HS-27A (cell line): ENCODE measurements at places on chromosomes 16 and 17.

- no peak for DNase-seq
These were observed 8.9 kb upstream of the MYL4 start for GRCh38 chr17:47200325-47200664.

DNA sequence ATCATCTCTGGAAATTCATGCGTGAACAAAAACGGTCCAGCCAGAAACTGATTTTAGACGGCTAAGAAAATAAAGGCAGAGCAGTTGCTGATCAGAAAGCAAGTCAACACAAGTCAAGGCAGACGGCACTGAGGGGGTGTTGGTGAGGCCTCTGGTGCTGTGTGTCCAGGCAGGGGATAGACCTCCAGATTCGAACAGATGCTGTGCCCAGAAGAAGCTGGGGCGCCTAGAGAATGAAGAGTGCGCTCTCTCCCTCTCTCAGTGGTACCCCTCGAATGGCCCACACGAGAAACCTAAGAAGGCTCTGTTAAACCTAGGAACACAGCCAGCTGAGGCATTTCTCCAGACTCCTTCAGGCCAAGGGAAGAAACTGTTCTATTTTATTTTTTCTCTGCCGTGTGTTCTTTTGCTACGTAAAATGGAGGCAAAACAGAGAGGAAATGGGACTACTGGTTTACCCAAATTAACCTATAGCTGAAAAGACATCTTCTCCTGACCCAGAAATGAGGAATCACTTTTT, 178.3 kb downstream of the PMP22 start:
- DNase-seq, result no peak

DNA sequence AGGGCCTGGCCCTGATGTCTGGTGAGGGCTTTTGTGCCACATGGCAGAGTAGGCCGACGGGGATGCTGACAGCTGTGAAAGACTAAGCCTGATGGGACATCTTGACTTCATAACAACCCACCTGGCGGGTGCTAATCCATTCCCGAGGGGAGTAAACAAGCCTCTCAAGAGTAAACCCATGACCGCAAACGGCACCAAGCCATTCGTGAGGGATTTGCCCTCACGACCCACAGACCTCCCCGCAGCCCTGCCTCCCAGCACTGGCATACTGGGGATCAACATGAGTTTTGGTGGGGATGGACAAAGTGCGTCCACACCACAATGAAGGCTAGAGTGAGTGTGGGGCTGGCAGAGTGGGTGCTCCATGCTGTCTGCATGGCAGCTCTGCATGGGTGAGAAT, 11.7 kb downstream of the RNF213 start:
- no peak for DNase-seq

DNA sequence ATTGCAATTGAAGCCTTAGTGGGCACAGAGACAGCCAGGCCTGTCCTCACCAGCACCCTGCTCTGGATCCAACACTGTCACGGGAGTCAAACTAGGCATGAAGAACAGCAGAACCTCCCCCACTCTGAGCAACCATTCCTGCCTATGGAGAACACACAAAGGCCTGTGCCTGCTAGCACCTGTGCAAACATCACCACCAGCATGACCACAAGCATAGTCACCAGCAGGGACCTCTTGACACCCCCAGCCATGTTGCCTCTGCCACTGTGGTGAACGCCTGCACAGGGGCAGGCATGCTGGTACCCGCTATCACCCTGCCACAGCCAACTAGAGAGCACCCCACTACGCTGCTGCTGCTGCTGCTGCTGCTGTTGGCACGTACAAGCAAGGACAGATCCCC, 51.7 kb downstream of the CMC2 start:
- no peak for DNase-seq

- no peak for DNase-seq
These were observed 3.0 kb upstream of the NUP93 start for GRCh38 chr16:56726926-56727325.

DNA sequence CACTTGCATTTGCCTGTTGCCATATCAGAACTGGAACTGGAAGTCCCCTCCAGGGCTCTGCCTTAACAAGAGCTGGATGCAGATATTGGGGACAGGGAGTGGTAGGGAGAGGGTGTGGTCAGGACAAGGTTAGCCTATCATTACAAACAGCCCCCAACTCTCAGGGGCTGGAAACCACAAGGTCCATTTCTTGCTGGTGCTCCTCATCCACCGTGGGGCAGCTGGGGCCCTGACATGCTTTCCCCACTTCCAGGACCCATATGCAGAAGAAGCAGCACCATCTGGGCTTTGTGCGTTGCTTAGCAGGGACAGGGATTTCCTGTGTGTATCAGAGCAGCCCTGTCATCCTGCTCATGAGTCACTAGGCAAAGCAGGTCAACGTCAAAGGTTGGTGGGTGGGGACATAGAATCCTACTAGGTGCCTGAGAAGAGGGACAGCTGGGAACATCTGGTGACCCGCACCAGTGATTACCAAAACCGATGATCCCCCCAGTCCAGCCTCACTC, 26.9 kb downstream of the RGS9 start:
- DNase-seq, result no peak

GRCh38 chr16:78115659-78116058, 16.2 kb downstream of the WWOX start:
- DNase-seq, result no peak

- DNase-seq, result no peak
These were observed 13.4 kb upstream of the TMEM170A start for GRCh38 chr16:75477680-75478473.

- DNase-seq, result no peak
These were observed 23.4 kb downstream of the NME2 start for GRCh38 chr17:51189628-51190027.

DNA sequence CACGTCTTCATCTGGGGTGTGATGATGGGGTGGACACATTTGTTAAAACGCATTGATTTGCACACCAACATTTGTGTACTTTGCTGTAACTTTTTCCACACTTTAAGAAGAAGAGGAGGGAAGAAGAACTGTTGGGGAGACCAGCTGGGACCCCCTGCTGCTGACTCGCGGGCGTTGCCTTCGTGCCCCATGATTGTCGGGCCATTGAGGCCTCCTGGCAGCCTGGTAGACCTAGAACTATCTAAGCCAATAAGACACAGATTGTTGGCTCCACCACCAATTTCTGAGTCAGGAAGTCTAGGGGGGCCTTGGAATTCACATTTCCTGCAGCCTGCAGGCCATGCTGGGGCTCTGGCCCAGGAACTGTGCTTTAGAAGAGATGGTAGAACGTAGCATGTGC, 105.5 kb downstream of the TNFRSF13B start:
- DNase-seq, result no peak

GRCh38 chr17:65545705-65546523, 15.5 kb downstream of the AXIN2 start:
- no peak for DNase-seq

- DNase-seq, result no peak
These were observed 43.5 kb upstream of the KLHDC4 start for GRCh38 chr16:87809150-87809902.

DNA sequence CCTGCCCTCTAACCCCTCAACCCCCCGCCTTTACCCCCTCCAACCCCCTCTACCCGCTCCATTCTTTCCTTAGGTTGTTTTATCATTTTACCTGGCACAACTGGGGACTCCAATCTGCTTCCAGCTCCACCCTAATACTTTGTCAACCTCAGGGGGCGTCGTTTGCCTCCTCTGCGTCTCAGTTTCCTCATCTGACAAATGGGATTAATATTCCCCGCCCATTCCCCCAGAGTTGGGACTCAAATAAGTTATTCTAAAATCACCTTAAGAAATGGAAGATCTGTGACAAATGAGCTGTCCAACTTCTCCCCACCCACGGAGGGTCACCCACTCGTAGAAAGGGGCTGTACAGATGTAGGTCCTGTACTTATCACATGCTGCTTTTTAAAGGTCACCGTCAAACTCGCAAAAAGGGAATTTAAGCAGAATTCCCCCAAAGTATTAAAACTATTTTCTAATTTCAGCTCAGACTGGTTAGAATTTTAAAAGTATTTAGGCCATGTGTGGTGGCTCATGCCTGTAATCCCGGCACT, 40.6 kb upstream of the CPNE2 start:
- DNase-seq, result no peak

DNA sequence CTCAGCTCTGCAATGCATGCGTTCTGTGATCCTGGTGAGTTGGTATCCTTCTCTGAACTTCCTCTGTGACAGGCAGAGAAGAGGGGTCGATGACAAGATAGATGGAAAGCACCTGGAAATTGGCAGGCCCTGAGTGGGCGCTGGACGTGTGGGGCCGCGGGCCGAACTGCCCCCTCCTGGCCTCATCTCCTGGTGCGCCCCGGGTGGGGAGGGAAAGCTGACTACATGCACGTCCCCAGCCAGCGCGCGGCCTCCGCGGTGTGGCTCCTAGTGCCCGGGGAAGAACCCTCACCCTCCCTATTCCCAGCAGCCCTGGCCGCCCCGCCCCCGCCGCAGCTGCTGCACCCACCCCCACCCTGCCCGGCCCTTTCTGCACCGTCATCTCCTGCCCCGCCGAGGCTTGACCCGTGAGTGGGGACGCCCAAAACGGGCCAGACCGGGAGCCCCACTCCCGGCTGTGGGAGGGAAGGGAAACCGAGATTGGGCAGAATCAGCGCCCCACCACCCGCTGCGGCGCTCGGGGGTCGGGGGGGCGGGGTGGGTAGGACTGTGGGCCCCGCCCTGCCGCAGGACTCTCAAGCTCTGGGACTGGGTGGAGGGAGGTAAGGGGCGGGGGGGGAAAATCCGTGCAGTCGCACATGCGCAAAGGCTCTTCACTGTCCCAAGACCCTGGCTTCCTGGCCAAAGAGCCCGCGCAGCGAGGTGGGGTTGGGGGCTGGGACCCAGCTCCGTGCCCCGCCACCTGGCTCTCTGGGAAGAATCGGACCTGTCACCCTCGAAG, at the start of gene NOL3:
Gene NOL3, plus strand, starts transcription at position 371 of the 781 bp plus-strand sequence.
- no peak for DNase-seq

GRCh38 chr16:87822108-87822970, 47.0 kb downstream of the SLC7A5 start:
- DNase-seq, result no peak

DNA sequence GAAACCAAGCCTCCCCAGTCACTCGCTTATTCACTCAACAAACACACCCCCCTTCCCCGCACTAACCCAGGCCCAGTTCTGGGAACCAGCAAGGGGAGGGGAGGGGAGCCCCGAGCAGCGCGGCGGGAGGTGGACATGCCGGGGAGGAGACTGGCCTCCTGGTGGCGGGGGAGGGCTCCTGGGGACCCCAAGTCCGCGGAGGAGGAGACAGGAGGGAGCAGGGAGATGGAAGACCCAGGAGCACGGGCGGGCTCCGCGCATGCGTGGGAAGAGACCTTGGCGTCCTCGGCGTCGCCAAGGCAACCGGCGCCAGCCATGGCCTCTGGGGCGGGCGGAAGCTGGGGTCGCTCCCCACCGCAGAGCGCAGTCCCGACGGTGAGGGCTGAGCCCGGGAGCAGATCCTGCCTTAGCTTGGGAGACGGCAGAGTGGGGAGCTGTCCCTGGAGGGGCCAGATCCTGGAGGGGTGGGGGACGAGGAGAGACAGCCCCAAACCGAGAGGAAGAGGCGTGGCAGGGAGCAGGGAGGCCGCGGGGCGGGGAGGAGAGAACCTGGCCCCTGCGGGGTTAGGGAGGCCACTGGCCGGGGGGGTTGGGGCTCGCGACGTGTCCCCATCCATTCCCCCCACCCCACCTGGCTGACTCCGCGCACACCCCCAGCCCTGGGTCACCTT, at the start of gene PRR29:
Gene PRR29, plus strand, starts transcription at position 302 of the 671 bp plus-strand sequence. Its CDS starts 14 bp downstream, at position 316.
- no peak for DNase-seq

- no peak for DNase-seq
These were observed 4.5 kb downstream of the CCR7 start for GRCh38 chr17:40560592-40561293.

GRCh38 chr17:62774338-62774737, 33.8 kb downstream of the MARCHF10 start:
- DNase-seq, result no peak

- no peak for DNase-seq
These were observed at the start of gene TMC6 for GRCh38 chr17:78128551-78129350. TMC6 (minus strand) TSS chr17:78128755; CDS start chr17:78126832, 1,923 bp downstream.
